ENCODE measurements at places on chromosomes 1 and 21.

- no peak for DNase-seq
Measured at GRCh38 chr1:14934867-14935266, 218.7 kb upstream of the TMEM51 start.

DNA sequence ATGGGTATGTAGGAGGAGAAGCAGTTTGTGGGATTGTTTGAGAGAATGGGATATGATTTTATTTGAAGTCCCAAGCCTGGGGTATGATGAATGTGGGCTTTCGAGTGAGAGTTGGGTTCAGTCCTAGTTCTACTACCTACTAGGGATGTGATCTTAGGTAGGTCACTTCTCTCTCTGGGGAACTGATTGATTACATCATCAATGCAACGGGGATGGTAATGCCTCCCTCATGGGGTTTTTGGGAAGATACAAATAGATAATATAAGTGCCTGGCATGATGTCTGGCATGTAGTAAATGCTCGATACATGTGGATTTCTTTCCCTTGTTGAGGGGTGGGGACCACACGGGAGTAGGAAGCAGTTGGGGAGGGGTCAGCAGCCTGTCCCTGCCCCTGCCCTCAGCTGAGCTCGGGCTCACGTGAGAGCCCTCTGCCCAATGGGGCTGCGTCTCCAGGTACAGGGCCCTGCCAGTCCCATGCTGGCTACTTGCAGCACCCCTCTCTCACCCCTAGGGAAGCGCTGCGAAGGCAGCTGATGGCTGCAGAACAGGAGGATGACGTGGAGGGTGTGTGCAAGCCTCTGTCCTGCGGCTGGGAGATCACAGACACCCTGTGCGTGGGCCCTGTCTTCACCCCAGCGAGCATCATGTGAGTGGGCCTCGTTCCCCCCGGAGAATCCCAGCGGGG lies 38.7 kb downstream of the AZIN2 start:
- no peak for DNase-seq

DNA sequence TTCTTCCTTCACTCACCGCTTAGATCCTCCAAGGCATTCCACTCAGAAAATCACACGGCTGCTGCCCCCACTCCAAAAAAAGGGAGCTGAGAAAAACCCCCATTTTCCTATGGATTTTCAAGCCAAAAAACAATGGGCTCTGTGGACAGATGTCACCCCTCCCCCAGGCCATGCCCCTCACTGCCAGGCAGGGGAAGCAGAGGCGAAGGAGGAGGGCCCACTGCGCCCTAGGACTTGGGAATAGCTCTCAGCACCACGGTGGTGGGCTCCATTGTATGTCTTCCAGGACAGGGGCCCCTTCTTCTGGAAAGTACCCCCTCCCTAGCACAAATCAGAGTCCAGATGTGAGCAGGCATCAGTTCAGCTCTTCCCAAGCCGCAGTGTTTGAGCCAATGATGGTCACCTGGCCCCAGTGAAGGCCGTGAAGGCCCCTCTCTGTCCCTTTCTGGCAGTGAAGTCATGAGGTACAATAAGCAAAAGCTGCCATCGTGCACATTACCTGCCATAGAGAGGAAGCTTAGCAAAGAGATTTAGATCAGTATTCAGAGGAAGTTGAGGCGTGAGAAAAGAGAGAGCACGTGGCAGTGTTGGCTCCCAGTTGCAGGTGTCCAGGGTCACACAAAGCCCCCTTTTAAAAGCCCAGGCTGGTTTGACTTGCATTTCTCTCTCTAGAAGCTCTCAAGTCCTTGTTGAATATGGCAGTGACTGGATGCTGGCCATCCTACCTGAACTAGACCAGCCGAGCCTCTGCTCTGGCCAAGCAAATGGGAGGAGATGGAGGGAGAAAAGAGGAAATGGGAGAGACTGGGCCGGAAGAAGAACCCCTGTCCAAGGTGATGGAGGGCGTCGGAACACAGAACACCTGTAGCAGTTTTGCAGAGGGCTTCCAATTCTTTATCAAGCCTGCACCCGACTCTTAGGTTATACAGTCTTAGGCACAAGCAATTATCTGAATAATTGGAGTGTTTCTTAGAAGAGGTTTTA lies 149.0 kb downstream of the TOMM20 start:
- no peak for DNase-seq

- no peak for DNase-seq
Measured at GRCh38 chr1:15937706-15938168, 38.2 kb downstream of the ZBTB17 start.

GRCh38 chr1:63621698-63622097 lies 28.5 kb downstream of the PGM1 start:
- no peak for DNase-seq

DNA sequence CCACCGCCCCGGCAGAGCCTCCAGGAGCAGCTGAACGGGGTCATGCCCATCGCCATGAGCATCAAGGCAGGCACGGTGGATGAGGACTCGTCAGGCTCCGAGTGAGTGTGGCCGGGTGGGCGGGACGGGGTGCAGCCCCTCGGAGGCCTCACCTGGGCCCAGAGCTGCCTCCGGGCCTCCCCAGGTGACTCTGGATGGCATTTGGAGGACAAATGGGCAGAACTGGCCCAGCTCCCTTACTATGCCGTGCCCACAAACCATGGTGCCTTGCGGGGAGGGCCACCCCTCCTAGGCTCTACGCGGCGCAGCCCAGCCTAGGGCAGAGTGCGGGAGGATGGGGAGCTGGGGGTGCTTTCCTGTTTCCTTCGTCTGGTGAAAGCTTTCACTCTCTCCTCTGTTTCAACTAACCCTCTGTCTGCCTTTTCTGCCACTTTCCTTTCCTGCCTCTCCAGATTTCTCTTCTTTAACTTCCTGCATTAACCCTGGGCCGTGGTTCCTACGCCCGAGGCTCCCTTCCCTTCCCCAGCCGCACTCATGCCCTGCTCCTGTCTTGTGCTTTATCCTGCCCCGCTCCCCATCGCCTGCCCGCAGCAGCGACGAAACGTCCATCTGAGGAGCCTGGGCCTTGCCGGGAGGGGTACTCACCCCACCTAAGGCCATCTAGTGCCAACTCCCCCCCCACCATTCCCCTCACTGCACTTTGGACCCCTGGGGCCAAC lies 9.2 kb downstream of the PSRC1 start:
- no peak for DNase-seq

- DNase-seq, result no peak
Measured at GRCh38 chr21:36606983-36607325, 92.0 kb upstream of the SIM2 start.

GRCh38 chr1:192243721-192244120 lies 73.1 kb upstream of the RGS21 start:
- no peak for DNase-seq

- DNase-seq, result no peak
Measured at GRCh38 chr1:27536767-27537166, 46.8 kb upstream of the WASF2 start.

- DNase-seq, result no peak
Measured at GRCh38 chr1:209561532-209561931, 22.0 kb upstream of the CAMK1G start.

GRCh38 chr1:185297982-185298381 lies 19.1 kb downstream of the IVNS1ABP start:
- no peak for DNase-seq

GRCh38 chr1:41559331-41559730 lies 74.8 kb upstream of the EDN2 start:
- no peak for DNase-seq

- peak; percentile 10 for DNase-seq
Measured at GRCh38 chr1:15272009-15272781, 25.2 kb downstream of the FHAD1 start.

DNA sequence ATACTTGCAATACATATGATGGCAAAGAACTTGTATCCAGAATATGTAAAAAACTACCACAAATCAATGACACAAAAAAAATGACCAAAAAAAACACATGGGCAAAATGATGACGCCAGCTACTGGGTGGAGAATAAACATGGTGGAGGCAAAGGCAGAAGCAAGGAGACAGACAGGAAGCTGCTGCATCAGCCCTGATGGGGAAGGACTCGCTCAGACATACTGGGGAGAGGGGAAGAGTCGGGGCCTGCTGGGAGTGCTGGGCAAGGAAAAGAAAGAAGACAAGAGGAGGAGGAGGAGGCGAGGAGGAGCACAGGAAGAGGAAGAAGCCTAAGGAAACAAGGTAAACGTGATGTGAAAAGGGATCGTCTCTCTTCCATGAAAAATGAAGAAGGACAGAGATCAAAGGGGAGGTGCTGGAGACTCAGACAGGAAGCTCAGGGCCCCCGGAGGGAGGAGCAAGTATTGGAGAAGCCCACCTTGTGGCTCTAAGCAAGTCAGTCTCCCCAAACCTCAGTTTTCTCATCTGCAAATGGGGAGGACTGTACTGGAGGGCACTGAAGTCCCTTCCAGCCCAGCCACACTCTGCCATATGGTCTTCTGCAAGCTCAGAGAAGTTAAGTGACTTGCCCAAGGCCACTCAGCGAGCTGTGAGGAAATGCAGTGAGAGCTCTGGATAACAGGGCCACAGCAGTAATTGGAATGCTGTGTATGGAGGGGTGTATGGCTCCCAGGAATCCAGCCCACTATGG lies 24.2 kb downstream of the OLFML2B start:
- no peak for DNase-seq

DNA sequence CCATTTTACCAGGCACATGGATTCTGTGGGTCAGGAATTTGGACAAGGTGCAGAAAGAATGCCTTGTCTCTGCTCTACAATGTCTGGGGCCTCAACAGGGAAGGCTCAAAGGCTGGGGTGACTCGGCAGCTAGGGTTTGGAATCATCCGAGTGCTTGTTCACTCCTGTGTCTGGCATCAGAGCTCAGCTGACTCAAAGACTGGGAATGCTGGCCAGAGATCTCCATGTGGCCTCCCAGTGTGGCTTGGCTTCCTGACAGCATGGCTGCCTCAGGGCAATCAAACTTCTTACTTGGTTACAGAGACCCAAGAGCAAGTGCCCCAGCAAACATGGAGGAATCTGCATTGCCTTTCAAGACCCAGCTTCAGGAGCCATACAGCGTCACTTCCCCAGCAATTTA lies 110.5 kb downstream of the TOMM20 start:
- no peak for DNase-seq

DNA sequence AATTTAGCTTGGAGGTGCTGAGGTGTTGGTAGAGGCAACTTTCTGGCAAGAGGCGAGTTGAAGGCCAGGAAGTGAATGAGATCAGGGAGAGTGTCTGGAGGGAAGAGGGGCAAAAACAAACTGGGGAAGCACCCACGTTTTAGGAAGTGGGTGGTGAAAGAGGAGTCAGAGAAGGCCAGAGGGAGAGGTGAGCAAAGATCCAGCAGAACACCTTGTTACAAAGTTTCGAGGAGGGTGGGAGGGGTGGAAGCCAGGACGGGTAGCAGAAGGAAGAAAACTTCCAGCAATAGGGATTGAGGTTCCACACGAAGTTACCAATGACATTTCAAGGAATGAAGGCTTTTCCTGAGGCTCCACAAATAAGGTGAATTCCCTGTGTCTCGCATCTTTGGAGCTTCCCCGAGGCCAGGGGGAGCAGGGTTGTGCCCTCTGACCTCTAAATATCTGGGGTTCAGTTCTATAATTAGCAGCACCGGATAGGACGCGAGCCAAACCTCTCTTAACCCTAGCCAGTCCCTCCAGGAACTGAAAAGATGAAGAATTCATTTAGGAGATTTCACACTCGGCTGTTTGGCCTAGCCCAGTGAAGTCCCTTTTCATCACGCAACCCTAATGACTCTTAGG lies 578 bp upstream of the SESN2 start:
- no peak for DNase-seq
